T-helper 2 cell (primary cell): ENCODE measurements at places on chromosomes 6 and 20.

DNA sequence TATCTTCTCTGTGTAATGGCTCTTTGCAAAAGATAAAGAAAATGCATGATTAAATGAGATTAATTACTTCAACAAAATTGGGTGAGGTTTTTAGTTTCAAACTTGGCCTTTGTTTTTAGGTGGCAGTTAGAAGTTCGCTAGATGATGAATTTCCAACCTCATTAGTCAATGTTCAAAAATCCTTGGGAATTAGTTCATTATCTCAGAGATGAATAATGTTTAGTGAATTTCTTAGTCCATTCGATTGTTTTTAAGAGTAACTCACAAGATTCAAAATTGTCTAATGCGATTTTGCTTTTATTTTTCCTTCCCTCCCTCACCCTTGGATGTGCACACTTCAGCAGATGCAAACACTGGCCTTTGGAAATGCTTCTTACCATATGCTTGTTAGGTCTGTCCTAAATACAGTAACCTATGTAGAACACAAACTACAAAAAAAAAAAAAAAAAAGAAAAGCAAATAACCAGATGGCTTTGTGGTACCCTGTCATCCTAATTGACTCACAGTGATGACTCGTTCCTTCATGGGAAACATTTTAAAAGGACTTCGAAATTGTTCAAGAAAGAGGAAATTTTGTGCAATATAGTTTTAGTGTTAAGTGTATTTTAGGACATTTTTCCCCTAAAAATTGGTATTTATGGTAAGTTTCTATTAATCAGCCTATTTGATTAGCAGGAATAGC is 66.7 kb downstream of the FAM229B start:
- no peak for DNase-seq

GRCh38 chr20:17491041-17491440 is 40.1 kb downstream of the BFSP1 start:
- no peak for DNase-seq

DNA sequence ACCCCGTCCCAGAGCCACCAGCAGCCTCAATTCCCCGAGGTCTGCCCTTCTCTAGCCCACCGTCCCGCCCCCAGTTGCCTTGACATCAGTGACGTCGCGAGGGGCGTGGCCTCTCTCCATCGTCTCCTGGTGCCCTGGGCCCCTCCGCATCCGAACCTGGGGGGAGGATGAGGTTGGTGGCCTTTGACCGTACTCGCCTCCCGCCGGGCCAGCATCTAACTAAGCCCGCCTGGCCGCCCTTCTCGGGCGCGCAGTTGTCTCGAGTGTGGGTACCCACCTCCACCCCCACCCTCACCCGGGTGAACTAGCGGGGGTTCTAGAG is 5.5 kb upstream of the ARMC12 start:
- DNase-seq = peak; percentile 78

DNA sequence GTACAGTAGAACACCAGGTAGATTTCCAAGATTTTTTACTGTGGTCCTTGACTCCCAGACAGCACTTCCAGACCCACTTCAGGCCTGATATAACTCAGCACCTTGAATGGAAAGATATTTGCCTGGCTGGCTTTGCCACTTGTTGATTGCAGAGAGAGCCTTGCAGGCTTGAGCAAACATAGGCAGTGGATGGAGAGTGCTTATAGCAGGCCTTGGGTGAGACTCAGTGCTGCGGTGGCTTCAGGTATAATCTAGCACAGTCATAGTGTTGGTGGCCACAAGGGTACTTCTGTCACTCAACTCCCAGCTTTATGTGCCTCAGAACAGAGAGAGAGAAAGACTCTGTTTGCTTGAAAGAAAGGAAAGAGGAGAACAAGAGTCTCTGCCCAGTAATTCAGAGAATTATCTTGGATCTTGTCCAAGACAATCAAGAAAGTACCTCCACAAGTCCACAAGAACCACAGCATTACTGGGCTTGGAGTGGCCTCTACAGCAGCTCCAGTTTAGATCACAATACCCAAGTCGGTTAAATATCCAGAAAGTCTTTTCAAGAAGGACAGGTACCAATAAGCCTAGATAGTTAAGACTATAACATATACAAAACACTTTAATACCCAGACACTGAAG is 70.5 kb upstream of the FKBP1C start:
- no peak for DNase-seq

GRCh38 chr6:14645221-14645620 is 527.6 kb downstream of the CD83 start:
- no peak for DNase-seq

- no peak for DNase-seq
These were observed 1.1 kb upstream of the PRELID3B start for GRCh38 chr20:59043698-59044097.

DNA sequence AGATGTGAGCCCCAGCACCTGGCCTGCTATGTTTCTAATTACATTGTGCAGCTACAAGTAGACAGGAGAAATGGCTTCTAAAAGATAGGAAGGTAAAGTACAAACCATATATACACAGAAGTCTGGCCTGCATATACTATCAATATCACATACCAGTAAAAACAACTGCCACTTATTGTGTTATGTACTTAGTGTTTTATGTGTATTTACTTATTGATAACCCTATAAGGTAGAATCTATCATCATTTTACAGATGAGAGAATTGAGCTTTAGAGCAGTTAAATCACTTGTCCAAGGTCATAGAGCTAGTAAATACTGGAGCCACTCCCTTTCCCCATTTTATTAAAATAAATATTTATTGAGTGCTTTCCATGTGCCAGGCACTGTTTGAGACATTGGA is 102.4 kb upstream of the PRDM1 start:
- DNase-seq = no peak

DNA sequence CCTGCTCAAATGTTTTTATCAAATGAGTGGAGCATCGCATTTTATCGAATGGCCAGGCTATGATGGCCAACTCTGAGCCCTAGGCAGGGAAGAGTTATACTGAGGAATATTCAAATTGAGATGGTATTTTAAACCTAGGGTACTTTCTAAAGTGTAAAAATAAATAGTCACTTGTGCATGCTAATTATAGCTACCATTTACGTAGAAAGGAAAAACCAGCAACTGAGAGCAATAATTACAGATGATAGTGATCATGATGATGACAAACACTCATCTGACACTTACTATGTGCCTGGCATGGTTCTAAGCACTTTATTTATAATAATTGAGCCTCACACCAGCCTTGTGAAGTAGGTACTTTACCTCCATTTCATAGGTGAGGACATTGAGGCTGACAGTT is 455.7 kb downstream of the CD83 start:
- DNase-seq = no peak

- DNase-seq = peak; percentile 58
These were observed 901 bp upstream of the TRIM26 start for GRCh38 chr6:30213957-30214656.

- no peak for DNase-seq
These were observed 9.7 kb downstream of the BACH2 start for GRCh38 chr6:90286884-90287488.

GRCh38 chr6:31559958-31560696 is 12.0 kb upstream of the LTA start:
- no peak for DNase-seq
